ENCODE measurements at places on chromosomes 5 and 9.

DNA sequence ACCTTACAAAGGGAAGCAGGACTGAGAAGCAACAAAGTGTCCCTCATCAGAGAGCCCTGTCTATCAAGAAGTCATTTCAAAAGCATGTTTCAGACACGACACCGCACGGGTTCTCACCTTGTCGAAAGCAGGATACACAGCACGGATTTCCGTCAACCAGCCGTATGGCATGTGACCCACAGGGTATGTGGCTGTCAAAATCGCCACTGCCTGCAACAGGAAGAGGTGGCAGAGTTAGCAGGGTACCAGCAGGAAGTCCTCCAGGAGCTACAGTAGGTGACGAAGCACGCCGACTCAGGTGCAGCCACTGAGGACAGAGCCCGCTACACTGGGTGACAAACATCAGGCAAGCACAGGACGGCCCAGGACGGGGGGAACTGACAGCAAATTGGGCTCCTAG, 81.2 kb downstream of the OTULIN start:
- DNase-seq, result no peak

DNA sequence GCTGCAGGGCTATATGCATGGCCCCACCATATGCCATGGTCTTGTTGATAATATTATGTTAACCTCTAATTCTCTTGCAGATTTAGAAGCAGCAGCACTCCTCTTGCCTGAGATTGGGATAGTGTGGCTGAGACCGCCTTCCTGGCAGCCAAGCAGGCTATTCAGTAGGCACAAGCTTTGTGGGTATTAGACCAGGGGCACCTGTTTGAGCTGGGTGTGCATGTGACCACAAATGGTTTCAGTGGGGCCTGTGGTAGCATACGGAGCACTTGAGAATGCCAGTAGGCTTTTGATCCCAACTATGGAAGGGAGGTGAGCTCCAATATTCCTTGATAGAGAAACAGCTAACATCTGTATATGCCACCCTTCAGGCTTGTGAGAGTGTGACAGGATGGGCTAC, 625.1 kb upstream of the NUDT12 start:
- DNase-seq, result no peak

- DNase-seq, result no peak
Observed at GRCh38 chr5:160082614-160083500, 36.4 kb downstream of the PWWP2A start.

DNA sequence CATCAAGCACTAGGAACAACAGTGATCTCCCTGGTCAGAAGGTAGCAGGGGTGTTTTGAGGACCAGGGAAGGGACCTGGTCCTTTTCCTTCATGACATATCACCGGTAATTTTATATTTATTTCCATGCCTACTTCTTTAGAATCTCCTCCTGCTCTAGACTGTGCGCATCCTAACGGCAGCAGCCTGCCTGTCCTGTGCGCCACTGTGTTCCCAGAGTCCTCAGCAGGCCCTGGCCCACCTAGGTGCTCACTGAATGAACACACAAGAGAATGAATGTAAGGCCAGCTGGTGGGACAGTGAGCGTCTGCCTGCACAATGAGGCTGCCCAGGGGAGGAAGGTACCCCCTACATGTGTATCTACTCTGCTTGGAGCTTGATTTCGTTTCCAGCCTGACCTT, 51.5 kb downstream of the C5orf15 start:
- DNase-seq, result no peak

GRCh38 chr9:131297903-131298302, 8.4 kb downstream of the PLPP7 start:
- no peak for DNase-seq

- no peak for DNase-seq
Observed at GRCh38 chr5:6652025-6652424, 18.8 kb downstream of the SRD5A1 start.

GRCh38 chr5:142065273-142065672, 43.3 kb upstream of the NDFIP1 start:
- no peak for DNase-seq

DNA sequence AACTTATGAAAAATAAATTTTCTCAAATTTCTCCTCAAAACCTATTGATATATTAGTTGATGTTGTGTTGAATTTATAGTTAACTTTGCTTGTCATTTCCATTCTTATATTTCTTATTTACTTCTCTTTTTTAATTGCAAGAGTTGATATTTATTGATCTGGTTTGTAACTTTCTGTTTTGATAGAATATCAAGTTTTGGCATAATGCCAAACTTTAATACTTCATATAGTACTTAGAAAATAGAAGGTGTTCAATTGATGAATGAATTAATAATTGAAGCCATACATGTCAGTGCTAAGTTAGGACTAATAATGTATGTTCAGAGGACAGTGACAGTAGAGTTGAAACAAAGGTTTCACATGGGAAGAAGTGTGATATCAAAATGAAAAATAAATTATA, 27.9 kb downstream of the ERCC6L2 start:
- no peak for DNase-seq

DNA sequence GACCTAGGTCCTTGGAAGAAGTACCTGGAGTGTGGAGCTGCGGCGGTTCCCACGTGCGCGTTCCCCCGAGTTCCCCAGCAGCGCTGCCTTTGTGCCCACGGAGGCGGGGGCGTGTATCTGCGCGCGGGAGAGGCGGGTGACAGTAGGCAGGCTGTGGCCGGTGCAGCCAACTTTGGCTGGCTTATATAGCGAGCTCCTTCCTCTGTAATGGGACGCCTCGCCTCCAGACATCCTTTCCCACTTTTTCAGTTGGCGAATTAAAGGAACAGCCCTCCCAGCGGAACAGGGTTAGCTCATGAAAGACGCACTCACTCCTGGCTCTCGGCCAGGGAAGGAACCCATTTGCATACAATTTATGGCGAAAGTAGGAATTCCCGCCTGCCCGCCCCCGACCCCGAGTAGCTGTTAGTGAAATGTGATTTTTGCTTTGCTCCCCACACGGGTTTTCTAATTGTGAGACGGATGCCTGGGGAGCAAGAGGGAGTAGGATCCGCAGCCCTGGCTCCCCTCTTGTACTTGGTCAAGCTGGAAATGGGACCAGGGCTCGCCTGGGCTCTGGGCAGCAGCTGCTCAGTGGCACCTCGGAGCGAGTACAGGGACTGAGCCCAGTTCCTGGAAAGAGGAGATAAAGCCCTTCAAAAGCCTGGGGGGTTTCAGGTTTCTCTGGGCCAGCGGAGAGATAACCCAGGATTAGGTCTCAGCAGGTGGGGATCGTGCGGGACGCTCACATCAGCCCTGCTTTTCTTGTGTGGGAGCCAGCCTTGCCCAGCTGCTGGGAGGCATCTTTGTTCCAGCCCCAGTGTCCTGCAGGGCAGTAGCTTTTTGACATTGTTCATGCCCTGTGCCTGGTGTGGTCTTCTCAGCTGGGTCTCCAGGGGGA, at the start of gene TNC:
Gene TNC, minus strand, starts transcription at position 159 of the 880 bp plus-strand sequence. CDS start 27,139 bp downstream, outside the sequence.
- no peak for DNase-seq

GRCh38 chr9:77977210-77977611, 54.4 kb downstream of the GNAQ start:
- no peak for DNase-seq

GRCh38 chr9:107281922-107282667, 984 bp upstream of the RAD23B start:
- no peak for DNase-seq

DNA sequence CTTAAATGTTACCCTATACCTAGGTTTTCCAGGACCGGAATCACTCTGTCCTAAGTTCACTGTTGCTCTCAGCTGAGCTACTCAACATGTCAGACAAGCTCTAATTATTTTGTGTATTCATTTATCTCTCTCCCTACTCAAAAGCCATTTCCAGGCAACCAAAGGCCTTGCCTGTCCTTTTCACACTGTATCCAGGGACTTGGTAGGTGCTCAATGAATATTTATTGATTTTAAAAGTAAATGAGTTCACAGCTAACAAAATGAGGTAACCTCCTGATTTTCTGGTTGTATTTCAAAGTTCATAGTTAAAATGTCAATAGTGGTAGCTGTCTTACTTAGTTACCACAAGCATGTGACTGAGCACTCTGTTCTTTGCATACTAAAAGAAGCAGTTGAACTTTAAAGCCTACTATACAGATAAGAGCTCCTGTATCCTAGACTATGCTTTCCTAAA, 522.2 kb downstream of the ACTL7B start:
- DNase-seq, result no peak

GRCh38 chr5:132220491-132220890, 7.2 kb downstream of the P4HA2 start:
- DNase-seq, result no peak

- no peak for DNase-seq
Observed at GRCh38 chr5:142816531-142817430, 46.6 kb downstream of the ARHGAP26 start.

DNA sequence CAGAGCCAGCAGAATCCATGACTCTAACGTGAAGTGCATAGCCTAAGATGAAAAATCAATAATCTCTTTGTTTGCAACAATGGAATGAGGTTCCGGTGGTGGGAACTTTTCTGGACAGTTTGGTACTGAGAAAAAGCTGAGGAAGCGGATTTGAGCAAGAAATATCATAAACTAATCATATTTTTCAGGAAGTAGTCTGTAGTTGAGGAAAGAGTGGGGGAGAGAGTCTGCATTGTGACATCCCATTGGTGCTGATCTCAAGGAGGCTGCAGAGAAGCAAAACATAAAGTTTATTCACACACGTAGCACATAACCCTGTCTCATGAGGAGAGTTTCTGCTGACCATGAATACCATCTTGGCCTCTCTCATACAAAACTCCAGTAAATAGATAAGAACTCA, 15.8 kb upstream of the FCHO2 start:
- DNase-seq, result no peak

DNA sequence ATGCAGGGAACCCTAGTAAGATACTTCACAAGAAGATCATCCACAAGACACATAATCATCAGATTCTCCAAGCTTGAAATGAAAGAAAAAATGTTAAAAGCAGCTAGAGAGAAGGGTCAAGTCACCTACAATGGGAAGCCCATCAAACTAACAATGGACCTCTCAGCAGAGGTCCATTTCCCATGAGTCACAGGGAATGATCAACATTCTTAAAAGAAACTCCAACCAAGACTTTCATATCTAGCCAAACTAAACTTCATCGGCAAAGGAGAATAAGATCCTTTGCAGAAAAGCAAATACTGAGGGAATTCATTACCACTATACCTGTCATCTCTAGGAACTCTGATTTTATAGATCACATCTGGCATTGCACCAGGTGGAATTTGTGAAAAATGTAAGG, 52.9 kb upstream of the SPATA31E1 start:
- DNase-seq, result no peak

GRCh38 chr5:57751710-57752109, 269.1 kb upstream of the ACTBL2 start:
- no peak for DNase-seq

DNA sequence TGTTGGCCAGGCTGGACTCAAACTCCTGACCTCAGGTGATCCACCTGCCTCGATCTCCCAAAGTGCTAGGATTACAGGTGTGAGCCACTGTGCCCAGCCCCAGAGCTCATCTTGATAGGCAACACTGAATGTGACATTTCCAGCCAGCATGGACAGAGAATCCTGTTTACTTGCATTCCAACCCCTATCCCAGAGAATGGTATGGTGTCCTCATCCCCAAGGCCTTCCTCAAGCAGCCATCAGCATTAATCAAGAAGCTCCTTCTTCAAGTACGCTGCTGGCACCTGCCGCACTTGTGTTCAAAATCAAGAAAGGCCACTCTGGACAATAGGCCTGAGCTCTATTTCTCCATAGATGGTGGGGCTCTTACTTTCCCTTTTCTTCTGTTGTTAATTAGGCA, 40.2 kb downstream of the STARD4 start:
- no peak for DNase-seq

- DNase-seq, result no peak
Observed at GRCh38 chr5:17727098-17727497, 92.8 kb downstream of the TAF11L14 start.

DNA sequence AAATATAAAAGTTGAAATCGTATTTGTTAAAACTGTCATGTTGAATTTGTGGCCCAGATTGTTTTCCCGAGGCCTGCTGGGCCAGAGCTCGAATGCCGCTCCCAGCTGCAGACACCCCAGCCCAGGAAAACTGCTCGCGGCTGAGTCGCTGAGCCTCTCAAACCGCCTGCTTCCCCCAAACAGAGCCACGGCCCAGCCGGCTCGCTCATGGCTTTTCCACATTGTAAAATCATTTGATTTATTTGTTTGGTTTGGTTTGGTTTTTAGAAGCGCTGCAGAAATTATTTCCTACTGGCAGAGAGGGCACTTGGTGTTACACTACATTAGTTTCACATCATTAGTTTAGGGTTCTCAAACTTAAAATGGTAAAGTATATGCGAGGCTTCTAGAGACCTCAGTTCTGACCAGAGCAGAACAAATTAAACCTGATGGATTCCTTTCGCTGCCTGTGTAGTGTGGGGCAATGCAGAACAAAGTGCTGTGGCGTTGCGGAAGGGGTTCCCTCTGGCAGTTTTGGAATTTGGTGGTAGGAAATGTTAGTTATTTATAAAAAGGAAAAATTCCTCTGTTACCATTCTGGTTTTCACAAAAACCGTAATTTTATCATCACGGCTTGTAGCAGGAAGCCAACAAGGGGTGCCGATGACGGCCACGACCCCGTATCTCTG, 156.5 kb upstream of the PITX1 start:
- no peak for DNase-seq

DNA sequence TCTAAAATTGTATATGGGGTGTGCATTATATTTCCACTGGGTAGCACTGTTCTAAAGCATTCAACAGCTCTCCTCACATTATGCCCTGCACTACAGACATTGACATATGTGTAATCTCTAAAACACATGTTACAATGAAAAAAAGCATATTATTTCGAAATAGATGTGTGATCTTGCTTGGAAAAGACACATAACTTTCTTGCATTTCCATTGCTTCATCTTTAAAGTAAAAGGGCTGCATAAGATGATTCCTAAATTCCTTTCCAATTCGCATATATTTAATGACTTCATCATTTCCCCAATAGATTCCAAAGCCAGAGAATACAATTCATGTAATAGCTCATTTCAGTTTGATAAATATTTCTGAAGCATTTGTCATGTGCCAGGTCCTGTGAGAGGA, 566.9 kb downstream of the PDE4D start:
- no peak for DNase-seq

DNA sequence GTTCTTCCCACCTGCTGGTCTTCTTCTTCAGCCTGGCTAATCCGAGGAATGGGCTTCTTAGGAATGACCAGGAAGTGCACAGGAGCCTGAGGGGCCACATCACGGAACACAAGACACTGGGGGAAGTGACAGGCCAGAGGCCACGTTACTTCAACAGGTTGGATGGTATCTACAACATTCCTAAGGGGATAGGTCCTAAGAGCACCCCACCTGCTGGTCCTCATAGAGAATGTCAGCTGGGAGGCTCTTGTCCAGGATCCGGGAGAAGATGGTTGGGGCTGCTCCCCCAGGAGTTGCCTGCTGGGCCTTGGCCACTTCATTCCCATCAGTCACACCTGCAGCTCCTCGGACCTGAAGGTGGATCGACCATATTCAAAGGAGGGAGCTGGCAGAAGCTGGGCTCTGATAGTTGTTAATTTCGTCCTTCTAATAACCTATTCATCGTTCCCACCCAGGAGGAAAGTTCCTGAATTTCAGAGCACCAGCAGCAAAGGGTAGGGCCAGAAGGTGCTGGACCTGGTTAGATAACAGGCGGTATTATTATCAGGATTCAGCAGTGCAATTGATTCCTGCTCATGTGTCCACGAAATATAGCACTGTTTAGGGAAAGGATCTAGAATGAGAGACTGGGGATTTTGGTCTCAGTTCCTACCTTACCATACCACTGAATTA, 1.3 kb downstream of the HINT2 start:
- no peak for DNase-seq

- no peak for DNase-seq
Observed at GRCh38 chr5:13934921-13935320, 9.6 kb downstream of the DNAH5 start.
